Right kidney (tissue), 9 donors: ENCODE measurements at places on chromosomes 1 and 21.

GRCh38 chr1:162364498-162364897 is 12.2 kb downstream of the SPATA46 start:
- no peak for DNase-seq

- peak; percentile 19 for DNase-seq
Measured at GRCh38 chr1:1373815-1374588, 1.0 kb downstream of the AURKAIP1 start.

DNA sequence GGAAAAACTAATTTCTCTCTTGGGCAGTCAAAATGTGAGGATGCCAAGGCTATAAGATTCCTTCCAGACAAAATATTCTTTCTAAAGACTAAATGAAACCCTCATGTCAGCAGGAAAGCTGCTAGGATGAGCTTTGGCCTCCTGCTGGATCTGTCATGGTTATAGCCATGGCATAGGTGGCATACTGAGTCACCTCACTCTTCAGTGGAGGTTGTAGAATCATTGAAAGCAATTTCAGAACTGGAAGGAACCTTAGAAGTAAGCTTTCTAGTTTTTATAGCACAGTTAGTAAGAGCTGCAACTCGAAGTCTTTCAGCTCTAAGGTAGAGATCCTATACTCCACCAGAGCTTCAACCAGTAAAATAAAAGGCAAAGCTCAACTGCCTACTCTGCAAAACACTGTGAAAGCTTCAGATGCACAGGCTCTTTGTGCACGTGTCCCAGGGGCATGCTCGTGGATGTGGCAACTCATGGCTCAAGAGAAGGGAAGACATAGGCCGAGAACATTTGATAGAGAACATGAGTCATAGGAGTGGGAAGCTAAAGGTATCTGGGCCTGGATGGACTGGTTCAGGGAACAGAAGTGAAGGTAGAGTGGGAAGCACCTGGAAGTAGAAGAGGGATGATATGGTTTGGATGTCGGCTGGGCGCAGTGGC is 5.8 kb downstream of the AVPR1B start:
- no peak for DNase-seq

DNA sequence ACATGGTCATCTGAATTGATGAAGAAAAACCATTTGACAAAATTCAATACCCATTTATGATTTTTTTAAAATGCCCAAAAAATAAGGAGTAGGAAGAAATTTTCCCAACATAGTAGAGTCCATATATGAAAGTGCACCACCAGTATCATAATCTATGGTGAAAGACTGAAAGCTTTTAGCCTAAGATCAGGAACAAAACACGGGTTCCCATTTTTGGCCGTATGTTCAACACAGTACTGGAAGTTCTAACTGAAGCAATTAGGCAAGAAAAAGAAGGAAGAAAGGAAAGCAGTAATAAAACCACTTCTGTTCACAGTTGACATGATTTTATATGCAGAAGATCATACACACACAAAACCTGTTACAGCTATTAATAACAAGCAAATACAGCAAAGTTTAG is 227.8 kb upstream of the RAB4A start:
- no peak for DNase-seq

GRCh38 chr21:38494703-38495102 is 3.6 kb downstream of the ERG start:
- DNase-seq: no peak

GRCh38 chr1:155106862-155107261 is 20.8 kb upstream of the EFNA1 start:
- DNase-seq: no peak

- DNase-seq: no peak
Measured at GRCh38 chr1:35860696-35861095, 22.3 kb upstream of the AGO1 start.

DNA sequence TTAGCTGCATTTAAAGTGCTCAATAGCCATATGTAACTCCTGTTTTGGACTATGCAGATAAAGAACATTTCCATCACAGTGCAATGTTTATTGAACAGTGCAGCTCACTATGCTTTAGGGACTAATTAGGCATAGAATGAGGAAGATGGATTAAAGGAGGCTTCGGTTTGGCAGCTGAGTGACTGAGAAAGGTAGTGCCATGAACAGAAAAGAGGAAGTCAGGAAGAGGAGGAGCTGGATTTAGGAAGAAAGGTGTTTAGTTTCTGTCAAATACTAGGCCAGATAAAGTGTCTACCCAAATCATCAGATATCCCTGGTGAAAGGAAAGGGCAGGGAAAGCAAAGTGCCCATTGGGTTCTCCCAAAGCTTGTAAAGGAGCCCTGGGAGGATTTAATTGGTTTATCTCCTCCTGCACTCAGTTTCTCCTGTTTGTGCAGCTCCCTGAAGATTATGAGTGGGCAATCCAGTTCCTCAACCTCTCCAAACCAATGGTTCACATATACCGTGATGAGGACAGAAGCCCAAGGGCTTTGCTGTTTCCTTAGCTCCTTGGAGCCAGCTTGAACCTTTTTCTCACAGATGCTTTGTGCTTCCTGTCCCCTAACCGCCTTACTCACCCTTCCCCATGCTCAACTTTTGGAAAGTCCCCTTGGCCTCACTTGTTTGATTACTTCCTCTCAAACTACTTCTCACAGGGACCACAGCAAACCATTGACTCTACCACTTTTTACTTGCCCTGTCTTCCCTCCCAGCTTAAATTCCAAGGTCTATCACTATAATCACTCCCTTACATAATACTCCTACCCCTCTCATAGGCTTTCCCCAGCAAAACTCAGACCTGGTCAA is 3.5 kb upstream of the RAP1A start:
- no peak for DNase-seq

- DNase-seq: peak; percentile 72
Measured at GRCh38 chr1:109277434-109278204, 5.3 kb downstream of the PSRC1 start.

GRCh38 chr1:181087400-181087901 is 1.0 kb upstream of the IER5 start:
- no peak for DNase-seq

GRCh38 chr1:29550119-29550841 is 314.0 kb downstream of the PTPRU start:
- no peak for DNase-seq

DNA sequence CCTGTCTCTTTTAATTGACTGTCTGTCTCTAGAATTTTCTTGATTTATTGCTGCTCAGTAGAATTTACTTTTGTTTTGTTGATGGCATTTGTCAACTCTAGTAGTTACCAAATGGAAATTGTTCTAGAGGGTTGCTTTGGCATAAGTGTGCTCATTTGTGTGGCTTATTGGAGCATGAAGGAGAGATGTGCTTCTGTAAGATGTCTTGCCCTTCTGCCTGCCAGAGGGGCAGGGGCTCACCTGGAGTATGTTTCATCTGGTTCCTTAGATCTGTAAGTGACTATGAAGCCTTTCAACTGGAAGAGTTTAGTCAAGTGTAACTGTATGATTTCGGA is 345.5 kb downstream of the DISC1 start:
- DNase-seq: no peak

DNA sequence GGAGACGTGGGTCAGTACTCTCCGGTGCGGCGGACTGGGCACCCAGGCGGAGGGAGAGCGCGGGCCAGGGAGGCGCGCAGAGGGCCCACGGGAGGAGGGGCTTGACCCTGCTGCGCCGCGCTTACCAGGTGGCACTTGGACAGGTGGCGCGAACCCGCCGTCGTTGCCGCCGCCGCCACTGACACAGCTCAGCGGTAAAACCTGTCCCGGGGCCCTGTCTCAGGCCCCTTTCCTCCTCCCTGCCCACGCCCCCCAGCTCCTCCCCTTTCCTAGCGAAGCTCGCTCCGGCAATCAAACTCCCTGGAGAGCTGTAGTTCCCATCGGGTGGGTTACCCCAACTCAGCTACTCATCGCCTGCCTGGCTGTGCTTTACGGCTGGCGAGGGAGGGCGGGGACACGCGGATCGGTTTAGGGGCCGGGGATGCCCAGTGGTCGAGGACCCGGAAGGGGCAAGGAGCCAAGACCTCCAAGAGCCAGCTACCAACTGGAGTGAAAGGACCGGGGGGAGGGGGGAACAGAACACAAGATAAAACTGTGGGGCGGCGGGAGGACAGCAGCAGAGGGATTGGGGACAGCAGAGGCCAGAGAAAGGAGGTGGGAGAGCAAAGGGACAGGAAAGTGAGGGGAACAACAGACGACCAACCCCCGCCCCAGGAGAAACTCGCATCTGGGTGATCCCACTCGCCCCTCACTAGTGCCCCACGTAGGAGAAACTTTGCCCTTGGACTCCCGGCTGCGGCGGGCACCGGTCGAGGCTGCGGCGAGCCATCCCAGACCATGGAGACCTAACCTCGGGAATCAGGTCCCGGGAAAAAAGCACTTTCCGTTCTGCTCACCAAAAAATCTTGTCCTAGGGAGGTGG is 2.9 kb downstream of the GFI1 start:
- DNase-seq: no peak

GRCh38 chr1:11550664-11551283 is 71.8 kb downstream of the DISP3 start:
- DNase-seq: peak; percentile 64

- DNase-seq: no peak
Measured at GRCh38 chr1:222046684-222047263, 304.9 kb upstream of the DUSP10 start.

DNA sequence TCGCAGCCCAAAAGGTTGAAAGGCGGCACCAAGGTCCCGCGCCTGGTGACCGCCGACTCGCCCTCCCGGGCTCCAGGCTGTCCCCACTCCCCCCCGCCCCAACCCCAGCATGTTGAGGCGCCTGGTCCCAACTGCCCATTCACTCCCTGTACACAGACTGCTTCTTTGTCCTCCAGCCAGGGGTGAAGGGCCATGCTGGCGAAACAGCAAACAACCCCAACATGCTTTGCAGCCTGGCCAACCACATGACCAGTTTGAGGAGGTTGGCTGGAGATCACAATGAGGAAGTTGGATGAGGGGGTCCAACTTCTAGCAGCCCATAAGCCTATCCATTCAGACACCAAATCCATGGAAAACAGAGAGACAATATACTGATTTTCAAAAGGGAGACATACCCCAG is 13.5 kb downstream of the PDE9A start:
- no peak for DNase-seq

- no peak for DNase-seq
Measured at GRCh38 chr1:71193153-71193552, 112.3 kb upstream of the ZRANB2 start.

GRCh38 chr1:58765006-58765405 is 18.8 kb downstream of the JUN start:
- DNase-seq: no peak

- DNase-seq: peak; percentile 63
Measured at GRCh38 chr1:225651872-225652728, 823 bp downstream of the ENAH start.

GRCh38 chr1:55334160-55334559 is 119.0 kb upstream of the USP24 start:
- DNase-seq: no peak

- no peak for DNase-seq
Measured at GRCh38 chr1:179815641-179816040, 62.0 kb downstream of the TOR1AIP2 start.

DNA sequence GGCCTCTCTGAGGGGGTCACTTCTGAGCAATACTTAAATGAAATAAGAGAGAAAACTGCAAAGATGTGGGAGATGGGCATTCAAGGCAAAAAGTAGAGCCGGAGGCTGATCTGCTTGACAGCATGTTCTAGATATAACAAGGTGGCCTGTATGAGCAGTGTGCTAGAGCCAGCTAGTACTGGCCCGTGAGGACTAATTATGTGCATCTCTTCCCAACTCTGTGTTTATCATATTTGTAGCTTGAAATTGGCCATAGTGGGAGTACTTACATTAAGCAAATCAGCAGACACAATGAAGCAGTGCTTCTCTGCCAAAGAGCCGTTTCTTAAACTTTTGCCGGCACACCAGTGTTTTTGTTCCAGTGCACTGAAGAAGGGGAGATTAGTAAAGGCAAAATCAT is 13.1 kb upstream of the PTBP2 start:
- DNase-seq: no peak

- no peak for DNase-seq
Measured at GRCh38 chr1:219465212-219466093, 147.5 kb downstream of the ZC3H11B start.

GRCh38 chr21:8998946-8999681 is 1522.3 kb upstream of the TPTE start:
- no peak for DNase-seq

- DNase-seq: peak; percentile 83
Measured at GRCh38 chr1:88462488-88463261, 221.4 kb upstream of the PKN2 start.

- DNase-seq: no peak
Measured at GRCh38 chr1:184027826-184028695, 9.5 kb downstream of the COLGALT2 start.

GRCh38 chr1:89954401-89954800 is 40.5 kb upstream of the ZNF326 start:
- DNase-seq: no peak

- DNase-seq: no peak
Measured at GRCh38 chr1:28395181-28395580, 25.6 kb downstream of the PHACTR4 start.

- no peak for DNase-seq
Measured at GRCh38 chr1:246106342-246106763, 400.7 kb downstream of the SMYD3 start.

- DNase-seq: no peak
Measured at GRCh38 chr1:220717800-220718640, 27.9 kb downstream of the C1orf115 start.

DNA sequence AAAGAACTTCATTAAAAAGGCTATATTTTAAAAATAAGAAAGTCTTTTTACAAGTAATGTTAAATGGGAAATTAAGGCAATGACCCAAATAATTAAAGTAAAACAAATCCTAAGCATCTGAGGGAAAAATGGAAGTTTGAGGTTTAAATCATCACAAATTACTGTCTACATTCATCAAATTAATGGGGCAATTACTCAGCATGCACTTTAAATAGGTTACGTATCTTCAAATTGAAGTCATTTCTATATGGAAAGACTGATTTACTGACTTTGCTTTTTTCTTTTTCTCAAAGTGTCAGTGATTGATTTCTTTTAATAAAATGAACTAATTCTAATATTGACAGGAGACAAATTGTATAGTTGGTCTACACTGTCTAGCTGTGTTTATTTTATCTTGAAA is 1452.3 kb downstream of the NCAM2 start:
- DNase-seq: no peak

GRCh38 chr1:168609741-168610510 is 33.5 kb downstream of the XCL1 start:
- no peak for DNase-seq

GRCh38 chr1:244674446-244674845 is 21.5 kb downstream of the DESI2 start:
- no peak for DNase-seq

GRCh38 chr1:51969038-51969705 is 21.3 kb downstream of the RAB3B start:
- no peak for DNase-seq

DNA sequence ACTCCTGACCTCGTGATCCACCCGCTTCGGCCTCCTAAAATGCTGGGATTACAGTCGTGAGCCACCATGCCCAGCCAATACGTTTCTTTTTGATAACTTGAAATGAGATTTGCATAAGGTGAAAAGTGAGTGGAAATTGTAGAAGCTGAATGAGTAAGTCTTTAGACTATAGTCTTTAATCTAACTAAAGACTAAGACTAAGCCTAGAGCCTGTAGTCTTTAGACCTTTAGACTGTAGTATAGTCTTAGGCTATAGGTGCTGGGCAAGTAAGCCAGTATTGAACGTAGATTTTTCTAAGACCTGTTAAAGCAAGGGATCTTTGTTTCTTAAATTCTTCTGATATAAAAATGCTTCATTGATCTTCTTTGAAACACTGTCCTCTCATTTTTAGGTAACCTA is 12.1 kb downstream of the PPP2R5A start:
- no peak for DNase-seq

GRCh38 chr1:184049836-184050468 is 1.6 kb upstream of the TSEN15 start:
- no peak for DNase-seq

GRCh38 chr1:228990906-228991569 is 255.8 kb downstream of the RHOU start:
- no peak for DNase-seq
